Naive thymus-derived CD8-positive, alpha-beta T cell (primary cell): ENCODE measurements at places on chromosomes 7 and 10. TPM values are rescaled to one million over a fixed set of nuclear protein-coding genes. Genes with fewer than 3 reads are reported as not detected.

- H3K4me3 ChIP-seq: no peak overlapping the region
- no peaks in the 10 kb centered on the region for H3K4me1 ChIP-seq
- no peak overlapping the region for H3K27ac ChIP-seq
- DNase-seq: no peak
- H3K27me3 ChIP-seq: no peaks in the 10 kb centered on the region
- no peaks in the 10 kb centered on the region for H3K36me3 ChIP-seq
These were observed 288.0 kb upstream of the PITRM1 start for GRCh38 chr10:3460420-3461128.

DNA sequence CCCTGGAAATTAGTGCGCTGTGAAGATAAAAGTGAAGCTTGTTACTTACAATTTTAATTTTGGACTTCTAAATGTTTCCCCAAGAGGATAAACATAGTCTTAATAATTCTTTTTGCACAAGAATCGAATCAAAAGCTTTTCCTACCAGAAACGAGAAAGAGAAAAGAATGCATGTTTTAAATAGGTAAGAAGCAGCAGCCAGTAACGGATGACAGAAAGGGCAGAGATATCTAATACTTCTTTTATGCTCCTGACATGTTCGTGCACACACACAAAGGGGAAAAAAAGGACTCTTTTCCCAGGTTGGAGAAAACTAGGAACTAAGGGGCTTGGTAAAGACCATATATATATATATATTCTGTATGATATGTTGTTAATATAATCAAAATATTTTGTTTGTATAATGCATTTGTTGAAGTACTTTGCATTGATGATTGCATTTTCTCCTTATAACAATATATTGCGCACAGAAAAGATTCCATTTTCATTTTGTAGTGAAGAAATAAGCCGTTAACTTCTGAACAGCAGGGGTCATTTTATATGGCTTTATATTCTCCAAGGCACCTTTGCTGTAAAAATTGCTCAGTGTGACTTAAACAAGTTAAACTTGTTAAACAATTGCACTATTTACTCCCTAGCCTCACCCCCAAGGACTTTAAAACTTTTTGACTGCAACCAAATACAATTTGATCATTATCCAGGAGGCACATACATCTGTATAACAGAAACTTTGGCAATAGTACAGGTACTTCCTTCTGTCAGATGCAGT is 2.2 kb downstream of the PRKAR2B start:
- H3K27ac ChIP-seq: no peak overlapping the region
- peaks cover 9% of the 10 kb centered on the region for H3K27me3 ChIP-seq
- no peak for DNase-seq
- H3K4me1 ChIP-seq: peaks cover 17% of the 10 kb centered on the region
- no peak overlapping the region for H3K4me3 ChIP-seq
- no peaks in the 10 kb centered on the region for H3K36me3 ChIP-seq

- no peak overlapping the region for H3K27ac ChIP-seq
- no peaks in the 10 kb centered on the region for H3K36me3 ChIP-seq
- DNase-seq: no peak
- peaks cover 4% of the 10 kb centered on the region for H3K27me3 ChIP-seq
- H3K4me3 ChIP-seq: no peak overlapping the region
These were observed 14.1 kb upstream of the LAMB1 start for GRCh38 chr7:108016841-108017775.

GRCh38 chr7:137975221-137975620 is 26.7 kb downstream of the CREB3L2 start:
- H3K36me3 ChIP-seq: no peaks in the 10 kb centered on the region
- H3K27me3 ChIP-seq: no peaks in the 10 kb centered on the region
- no peak overlapping the region for H3K27ac ChIP-seq

DNA sequence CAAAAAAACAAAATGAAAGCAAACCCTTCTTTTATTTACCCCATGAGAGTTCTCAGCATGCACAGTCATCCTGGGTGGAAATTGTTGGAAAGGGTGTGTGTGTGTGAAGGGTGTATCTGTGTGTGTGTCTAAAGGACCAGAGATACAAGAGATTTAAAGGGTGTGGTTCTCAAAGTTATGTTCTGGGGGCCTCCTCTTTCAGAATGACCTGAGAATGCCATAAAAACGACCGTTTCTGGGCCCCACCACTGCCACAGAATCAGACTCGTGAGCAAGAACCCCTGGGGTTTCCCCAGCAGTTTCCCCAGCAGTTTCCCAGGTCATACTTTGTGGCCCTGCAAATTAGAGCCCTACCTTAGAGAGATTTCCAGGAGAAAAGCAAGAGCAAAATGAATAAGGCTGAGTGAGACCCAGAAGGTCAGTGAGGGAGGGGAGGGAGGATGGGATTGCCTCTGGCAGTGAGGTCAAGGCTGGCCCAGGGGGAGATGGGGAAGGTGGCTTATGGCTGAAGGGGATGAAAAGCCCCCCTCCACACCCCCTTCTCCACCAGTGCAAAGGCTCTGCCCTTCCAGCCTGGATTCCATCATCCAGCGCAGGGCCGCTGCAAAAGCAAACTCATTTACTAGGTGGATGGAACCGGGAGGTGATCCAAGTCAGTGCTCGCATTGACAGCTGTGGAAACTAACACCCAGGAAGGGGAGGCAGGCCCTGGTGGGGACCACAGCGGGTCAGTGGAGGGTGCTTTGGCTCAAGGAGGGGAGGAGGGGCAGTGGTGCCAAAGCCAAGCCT is 10.2 kb downstream of the PYROXD2 start:
- DNase-seq: no peak
- peaks cover 20% of the 10 kb centered on the region for H3K36me3 ChIP-seq
- no peaks in the 10 kb centered on the region for H3K27me3 ChIP-seq
- no peak overlapping the region for H3K27ac ChIP-seq
- no peak overlapping the region for H3K4me3 ChIP-seq

- H3K4me1 ChIP-seq: no peaks in the 10 kb centered on the region
- peaks cover 23% of the 10 kb centered on the region for H3K27me3 ChIP-seq
- no peak overlapping the region for H3K4me3 ChIP-seq
These were observed 9.2 kb downstream of the OR2A5 start for GRCh38 chr7:144057954-144058353.

- H3K4me3 ChIP-seq: no peak overlapping the region
- no peaks in the 10 kb centered on the region for H3K36me3 ChIP-seq
- H3K4me1 ChIP-seq: no peaks in the 10 kb centered on the region
- no peak for DNase-seq
- no peak overlapping the region for H3K27ac ChIP-seq
- no peaks in the 10 kb centered on the region for H3K27me3 ChIP-seq
These were observed 39.9 kb upstream of the HDAC9 start for GRCh38 chr7:18455606-18456005.

RBM20 gene
- 0.49 TPM for polyA plus RNA-seq

GRCh38 chr7:123916240-123916724 is 8.8 kb upstream of the SPAM1 start:
- H3K4me1 ChIP-seq: no peaks in the 10 kb centered on the region
- no peak for DNase-seq
- H3K27me3 ChIP-seq: peaks cover 11% of the 10 kb centered on the region
- no peak overlapping the region for H3K27ac ChIP-seq

DNA sequence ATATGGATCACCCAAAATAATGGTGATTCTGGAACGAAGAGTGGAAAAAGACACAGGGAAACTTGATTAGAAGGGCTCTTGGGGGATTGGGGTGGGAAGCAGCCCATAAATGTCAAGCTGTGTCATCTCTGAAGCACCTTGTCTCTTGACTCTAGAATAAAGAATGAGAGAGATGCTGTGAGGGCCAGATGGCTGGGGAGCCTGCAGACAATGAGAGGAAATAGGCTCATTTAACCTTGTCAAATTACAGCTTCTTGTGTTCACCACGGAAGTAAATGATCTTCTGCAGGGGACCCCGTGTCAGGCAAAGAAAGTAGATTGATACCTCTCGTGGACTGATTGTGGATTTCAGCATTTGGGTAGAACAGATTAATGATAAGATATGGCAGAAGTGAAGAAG is 159.3 kb downstream of the ST7 start:
- H3K4me3 ChIP-seq: no peak overlapping the region
- peaks cover 15% of the 10 kb centered on the region for H3K4me1 ChIP-seq
- DNase-seq: no peak
- no peaks in the 10 kb centered on the region for H3K27me3 ChIP-seq

GARIN1A gene
- polyA plus RNA-seq: 0.09 TPM

JCAD gene
- not detected for polyA plus RNA-seq

POM121L12 gene
- not detected for polyA plus RNA-seq

ADAM8 gene
- 9.5 TPM for polyA plus RNA-seq

DNA sequence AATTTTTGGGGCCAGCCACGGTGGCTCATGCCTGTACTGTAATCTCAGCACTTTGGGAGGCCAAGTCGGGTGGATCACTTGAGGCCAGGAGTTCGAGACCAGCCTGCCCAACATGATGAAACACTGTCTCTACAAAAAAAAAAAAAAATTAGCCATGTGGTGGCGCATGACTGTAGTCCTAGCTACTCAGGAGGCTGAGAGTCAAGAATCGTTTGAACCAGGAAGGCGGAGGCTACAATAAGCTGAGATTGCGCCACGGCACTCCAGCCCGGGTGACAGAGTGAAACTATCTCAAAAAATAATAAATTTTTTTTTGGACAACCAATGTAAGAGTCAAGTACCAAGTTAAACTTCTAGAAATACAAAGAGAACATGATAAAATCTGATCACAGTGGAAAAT is 164.6 kb downstream of the AVL9 start:
- no peak for DNase-seq
- H3K27me3 ChIP-seq: peaks cover 20% of the 10 kb centered on the region
- H3K27ac ChIP-seq: no peak overlapping the region
- H3K4me1 ChIP-seq: no peaks in the 10 kb centered on the region
- no peaks in the 10 kb centered on the region for H3K36me3 ChIP-seq

CPEB3 gene
- 1.2 TPM for polyA plus RNA-seq

DNA sequence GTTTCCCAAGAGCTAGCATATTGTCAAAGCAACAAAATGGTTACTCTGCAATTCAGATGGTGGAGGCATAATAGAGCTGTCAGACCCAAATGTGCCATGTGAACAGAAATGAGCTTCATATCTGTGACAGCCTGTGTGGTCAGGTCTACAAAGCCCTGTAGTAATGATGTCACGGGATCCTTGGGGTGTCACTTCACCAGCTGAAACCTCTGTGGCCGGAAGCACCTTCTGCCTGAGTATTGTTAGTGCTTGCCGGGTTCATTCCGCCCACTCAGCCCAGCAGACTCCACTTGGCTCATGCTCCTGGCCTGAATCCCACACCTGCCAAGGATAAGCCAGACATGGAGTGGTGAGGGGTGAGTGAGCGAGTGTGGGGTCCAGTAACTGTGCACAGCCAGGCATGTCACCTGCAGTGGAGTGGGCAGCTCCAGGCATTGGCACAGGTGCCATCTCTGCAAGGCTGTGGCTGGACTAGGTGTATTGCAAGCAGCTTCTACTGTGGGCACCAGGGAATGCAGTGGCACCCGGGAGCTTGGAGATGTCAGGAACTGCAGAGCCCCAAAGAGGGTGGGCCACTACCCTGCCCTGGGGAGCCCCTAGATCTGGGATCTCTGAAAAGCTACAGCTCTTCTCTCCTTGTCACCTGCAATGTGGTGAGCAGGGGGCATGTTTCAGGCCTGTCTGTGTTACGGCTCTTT is 341.9 kb upstream of the CHRM2 start:
- DNase-seq: no peak
- H3K4me3 ChIP-seq: no peak overlapping the region
- no peak overlapping the region for H3K27ac ChIP-seq
- no peaks in the 10 kb centered on the region for H3K4me1 ChIP-seq
- H3K27me3 ChIP-seq: no peaks in the 10 kb centered on the region
- H3K36me3 ChIP-seq: no peaks in the 10 kb centered on the region

GRCh38 chr10:68578974-68579373 is 18.8 kb downstream of the TET1 start:
- no peaks in the 10 kb centered on the region for H3K36me3 ChIP-seq
- H3K4me3 ChIP-seq: no peak overlapping the region
- no peaks in the 10 kb centered on the region for H3K27me3 ChIP-seq
- H3K4me1 ChIP-seq: peaks cover 3% of the 10 kb centered on the region
- no peak overlapping the region for H3K27ac ChIP-seq

- H3K27me3 ChIP-seq: no peaks in the 10 kb centered on the region
- H3K4me3 ChIP-seq: peak overlapping the region; percentile 83
- peaks cover 18% of the 10 kb centered on the region for H3K36me3 ChIP-seq
- peak overlapping the region; percentile 90 for H3K27ac ChIP-seq
These were observed 743 bp upstream of the PITRM1 start for GRCh38 chr10:3173171-3173878.

DNA sequence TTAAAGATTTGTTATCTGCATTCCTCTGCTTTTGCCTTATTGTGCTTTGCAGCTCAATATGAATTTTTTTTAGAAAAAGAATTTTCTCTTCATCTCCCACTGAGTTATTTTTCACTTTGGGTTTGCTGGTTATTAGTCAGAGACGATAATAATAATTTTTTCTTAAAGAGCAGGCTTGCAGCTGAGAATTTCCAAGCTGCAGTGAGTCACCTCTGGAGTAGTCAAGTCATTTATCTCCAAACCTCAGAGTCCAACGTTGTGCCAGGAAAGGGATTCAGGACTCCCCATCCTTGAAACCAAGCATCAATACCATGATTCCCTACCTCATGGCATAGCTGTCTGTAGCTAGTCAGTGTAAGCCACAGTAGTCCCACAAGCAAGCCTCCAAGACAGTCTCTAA is 15.2 kb upstream of the EGR2 start:
- no peak overlapping the region for H3K27ac ChIP-seq
- no peak overlapping the region for H3K4me3 ChIP-seq
- H3K27me3 ChIP-seq: peaks cover 25% of the 10 kb centered on the region
- H3K36me3 ChIP-seq: no peaks in the 10 kb centered on the region
- H3K4me1 ChIP-seq: no peaks in the 10 kb centered on the region

FAM171A1 gene
- 16.0 TPM for polyA plus RNA-seq
